Stimulated activated naive CD8-positive, alpha-beta T cell treated with anti-CD3 and anti-CD28 coated beads, Interleukin-15, Interleukin-2, amounts not matched to agents 100 U/mL and 50 U/mL, for 24 hours (primary cell): ENCODE measurements at places on chromosomes 16 and 17.

DNA sequence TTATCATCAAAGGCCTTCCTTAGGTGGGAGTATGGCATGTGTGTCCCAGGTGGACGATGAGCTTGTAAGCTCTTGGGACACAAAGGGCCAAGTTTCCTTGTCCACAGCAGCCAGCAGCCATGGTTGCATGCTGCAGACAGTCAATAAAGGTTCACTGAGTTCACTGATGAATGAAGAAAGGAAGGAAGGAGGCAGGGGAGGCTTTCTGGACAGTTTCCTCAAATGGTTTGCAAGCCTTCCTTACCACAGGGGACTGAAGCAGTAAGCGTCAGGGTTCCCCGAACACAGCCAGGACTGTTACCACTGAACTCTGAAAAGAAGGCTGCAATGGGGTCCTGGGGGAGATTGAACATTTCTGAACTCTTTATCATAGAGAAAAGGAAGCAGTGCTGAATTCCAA is 111.1 kb downstream of the GAS7 start:
- no peak for DNase-seq

GRCh38 chr17:66841328-66841727 is 6.4 kb downstream of the CACNG5 start:
- no peak for DNase-seq

DNA sequence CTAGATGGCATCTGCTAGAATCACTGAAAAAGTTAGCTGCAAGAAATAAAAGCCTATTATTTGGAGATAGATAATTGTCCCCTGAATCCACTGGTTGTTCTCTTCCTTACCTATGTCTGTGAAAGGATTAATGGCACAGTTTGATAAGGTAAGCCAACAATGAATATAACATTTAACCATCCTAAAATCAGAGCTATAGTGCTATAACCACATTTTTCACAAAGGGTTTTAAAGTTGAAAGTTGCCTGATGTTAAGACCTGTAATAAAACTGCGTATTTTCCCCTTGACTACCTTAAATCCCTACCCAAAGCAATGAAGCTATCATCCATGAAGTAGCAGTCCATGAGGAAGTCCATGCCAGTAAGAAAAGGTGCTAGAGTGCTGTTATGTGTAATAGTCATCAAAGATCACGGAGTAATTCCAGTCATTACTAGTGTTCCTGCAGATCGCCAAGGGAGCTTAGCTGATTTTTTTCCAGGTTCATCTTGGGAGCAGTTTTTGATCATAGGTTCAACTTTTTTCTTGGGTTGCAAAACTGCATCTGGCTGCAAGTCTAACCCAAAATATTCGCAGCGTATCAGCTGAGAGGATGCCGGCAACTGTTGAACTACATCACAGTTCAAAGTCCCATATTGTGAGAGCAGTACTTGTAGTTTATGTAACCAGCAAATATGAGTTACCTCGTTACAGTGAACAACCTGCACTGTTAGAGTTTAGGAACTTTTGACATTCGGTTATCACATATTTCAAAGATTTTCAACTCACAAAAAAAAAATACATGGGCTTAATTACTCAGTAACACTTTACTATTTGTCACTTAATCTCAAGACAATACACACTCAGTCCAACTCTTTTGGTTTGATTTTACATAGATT is 18.2 kb upstream of the RSL1D1 start:
- no peak for DNase-seq

GRCh38 chr16:10684511-10685151 is 10.1 kb downstream of the TEKT5 start:
- DNase-seq, result no peak

GRCh38 chr16:72590151-72590937 is 418.4 kb upstream of the PMFBP1 start:
- DNase-seq, result no peak

GRCh38 chr16:88793251-88793954 is 8.4 kb upstream of the PIEZO1 start:
- no peak for DNase-seq

GRCh38 chr17:64155751-64156544 is 26.0 kb upstream of the ERN1 start:
- no peak for DNase-seq

GRCh38 chr17:65668211-65668610 is 106.8 kb upstream of the AXIN2 start:
- no peak for DNase-seq

- no peak for DNase-seq
Observed at GRCh38 chr17:31582151-31582907, 190.9 kb downstream of the RAB11FIP4 start.

- DNase-seq, result peak; percentile 35
Observed at GRCh38 chr17:40063187-40063771, 514 bp downstream of the THRA start.

DNA sequence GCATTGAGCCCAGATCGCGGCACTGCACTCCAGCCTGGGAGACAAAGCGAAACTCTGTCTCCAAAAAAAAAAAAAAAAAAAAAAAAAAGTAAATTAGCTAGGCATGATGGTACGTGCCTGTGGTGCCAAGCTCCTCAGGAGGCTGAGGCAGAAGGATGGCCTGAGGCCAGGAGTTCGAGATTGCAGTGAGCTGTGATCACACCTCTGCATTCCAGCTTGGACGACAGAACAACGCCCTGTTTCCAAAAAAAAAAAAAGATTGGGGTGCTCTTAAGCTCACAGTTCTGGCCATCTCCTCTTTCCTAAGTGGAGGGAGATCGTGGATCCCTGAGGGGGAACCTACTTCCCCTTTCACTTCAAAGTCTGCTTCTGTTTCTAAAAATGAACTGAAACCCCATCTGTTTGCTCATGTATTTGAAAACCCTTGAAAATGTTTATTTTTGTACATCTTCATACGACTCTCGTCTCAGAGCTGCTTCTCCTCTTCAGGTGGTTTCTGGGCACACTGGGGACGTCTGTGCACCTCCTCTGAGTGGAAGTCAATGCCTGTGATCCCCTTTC is 138.8 kb downstream of the PRKCA start:
- DNase-seq, result no peak

- no peak for DNase-seq
Observed at GRCh38 chr16:78745108-78746019, 645.9 kb downstream of the WWOX start.

DNA sequence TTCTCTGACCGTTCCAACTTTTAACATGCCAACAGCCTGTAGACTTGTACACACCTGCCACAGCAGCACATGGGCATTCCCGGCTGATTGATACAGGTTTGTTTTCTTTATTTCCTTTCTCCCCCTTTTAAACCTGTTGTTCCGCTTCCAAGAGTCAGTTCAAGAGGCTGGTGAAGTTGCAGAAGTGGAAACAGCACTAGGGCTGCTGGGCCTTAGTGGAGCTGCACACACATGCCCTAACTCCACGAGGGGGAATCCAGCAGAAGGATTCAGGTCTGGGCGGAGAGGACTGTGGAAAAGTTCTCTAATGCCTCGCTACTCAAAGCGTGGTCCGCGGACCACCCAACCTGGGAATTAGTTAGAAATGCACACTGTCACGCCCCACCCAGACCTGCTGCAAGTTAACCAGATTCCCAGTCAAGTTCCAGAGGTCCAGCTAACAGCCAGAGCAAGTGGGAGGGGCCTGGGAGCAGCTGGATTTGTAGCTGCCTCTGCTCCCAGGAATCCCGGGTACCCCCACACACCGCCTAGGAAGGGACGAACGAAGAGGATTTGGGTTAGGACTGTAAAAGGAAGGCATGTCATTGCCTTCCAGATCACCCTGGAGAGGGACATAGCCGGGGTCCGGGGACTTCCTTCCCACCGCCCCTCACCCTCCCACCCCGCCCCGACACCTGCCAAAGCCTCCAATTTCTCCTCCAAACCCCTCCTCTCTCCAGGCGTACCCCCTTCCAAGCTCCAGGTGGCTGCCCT is 542 bp downstream of the SLC39A11 start:
- no peak for DNase-seq

GRCh38 chr17:8046929-8047768 is 8.3 kb downstream of the ALOX15B start:
- no peak for DNase-seq

DNA sequence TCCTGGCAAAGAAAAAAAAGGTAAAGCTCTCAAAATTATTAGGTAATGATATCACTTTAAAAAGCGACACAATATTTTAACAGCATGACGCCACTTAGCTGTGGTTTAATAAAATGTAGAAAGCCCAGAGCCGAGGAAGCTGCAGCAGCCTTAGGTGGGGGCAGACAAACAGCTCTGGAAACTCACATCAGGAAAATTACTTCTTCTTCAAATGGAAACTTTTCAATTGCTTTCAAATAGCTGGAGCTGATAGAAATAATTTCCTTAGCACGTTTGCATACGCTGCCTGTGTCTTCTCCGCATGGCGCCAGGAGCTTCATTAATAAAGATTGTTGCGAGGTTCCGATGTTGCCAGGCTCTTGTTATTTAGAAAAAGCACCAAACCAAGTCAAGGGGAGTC is 835.3 kb upstream of the EEF2KMT start:
- DNase-seq, result no peak

GRCh38 chr17:7838090-7839075 is 4.4 kb downstream of the KDM6B start:
- DNase-seq, result no peak

GRCh38 chr17:1616101-1616500 is 12.5 kb downstream of the SLC43A2 start:
- DNase-seq, result no peak

DNA sequence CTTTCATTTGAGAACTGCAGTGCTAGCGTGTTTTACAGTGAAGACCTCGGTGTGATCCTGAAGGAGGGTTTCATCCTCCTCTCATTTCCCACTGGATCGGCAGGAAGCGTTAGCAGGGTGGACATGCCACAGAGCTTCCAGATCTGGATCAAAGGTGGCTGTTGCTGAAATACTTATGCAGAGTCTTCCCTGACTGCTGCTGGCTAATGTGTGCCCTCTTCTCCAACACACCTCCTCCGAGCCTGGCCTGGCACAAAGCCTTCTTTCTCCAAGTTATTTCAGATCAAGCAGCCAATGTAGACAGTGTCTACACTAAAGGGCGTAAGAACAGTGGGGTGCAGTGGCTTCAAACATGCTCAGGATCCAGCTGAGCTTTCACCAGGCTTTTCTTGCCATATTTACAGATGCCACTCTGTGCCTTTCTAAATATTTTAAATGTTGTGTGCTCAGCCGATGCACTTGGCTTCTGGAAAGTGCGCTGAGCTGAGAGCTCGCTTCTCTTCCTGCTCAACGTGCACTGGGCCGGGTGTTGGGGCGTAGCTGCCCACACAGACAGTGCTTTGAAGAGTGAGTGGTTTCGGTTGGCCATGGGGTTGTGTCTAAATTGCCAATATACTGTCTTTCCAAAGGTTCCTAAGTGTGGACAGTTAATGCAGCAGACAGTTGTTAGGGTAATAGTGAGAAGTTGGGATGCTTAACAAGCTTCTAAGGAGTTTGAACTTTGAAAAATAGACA is 2.1 kb downstream of the ZNF750 start:
- no peak for DNase-seq

DNA sequence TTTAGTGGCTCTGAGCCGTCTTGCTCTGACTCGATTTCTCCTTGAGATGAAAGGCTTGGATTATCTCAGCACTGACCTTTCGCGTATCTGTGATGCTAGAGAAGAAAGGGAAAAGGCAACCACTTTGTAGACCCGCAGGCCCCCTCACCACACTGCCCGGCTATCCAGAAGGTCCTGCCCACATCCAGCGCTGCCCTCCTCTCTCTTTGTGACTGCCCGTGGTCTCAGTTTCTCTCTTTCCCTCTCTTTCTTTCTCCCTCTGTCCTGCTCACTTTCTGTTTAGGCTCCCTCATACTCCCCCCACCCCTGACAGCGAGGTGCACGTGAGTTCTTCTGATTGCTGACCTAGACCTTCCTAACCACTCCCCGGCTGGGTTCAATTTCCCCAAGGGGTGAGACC is 12.8 kb upstream of the TBX21 start:
- peak; percentile 65 for DNase-seq

GRCh38 chr16:85917959-85918358 is 19.0 kb downstream of the IRF8 start:
- no peak for DNase-seq

DNA sequence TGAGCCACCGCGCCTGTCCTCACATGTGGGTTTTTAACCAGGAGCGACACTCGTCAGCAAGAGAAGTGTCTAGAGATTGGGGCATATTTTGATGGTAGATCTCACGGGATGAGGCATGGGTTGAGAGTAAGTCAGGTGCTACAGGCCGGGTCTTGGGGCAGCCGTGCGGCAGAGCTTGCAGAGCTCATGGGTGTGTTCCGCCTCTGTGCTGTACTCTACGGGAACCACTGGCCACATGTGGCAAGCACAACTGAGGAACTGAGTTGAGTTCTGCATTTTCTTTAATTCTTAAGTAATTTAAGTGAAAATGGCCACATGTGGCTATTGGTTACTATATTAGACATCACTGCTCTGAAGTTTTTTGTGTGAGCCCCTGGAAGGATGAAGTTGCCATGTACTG is 9.6 kb downstream of the CLUAP1 start:
- no peak for DNase-seq

DNA sequence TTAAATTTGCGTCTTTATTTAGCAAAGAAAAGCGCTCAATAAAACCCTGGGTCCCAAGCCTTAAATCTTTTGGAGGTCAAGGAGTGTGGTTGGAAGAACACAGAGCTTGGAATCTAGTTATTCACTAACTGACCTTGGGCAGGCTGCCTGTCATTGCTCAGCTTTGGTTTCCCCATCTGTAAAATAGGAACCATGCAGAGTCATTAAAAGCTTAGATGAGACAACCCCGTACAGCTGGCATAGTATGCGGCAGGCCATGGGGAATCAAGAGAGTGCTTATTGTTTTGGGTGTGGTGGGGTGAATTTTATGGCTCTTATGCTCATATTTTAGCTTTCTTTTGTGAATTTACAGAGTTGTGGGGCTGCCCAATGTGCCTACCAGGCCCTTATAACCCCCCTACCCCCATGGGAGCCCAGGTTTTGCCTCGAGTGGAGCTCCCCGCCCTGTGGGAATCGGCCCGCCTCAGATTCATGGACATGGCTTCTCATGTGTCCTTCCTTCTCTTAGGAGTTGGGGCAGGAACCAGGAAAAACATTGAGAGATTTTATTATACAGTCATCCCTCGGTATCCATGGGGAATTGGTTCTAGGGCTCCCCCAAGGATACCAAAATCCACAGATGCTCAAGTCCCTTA is 113.5 kb downstream of the CLEC16A start:
- DNase-seq, result no peak

DNA sequence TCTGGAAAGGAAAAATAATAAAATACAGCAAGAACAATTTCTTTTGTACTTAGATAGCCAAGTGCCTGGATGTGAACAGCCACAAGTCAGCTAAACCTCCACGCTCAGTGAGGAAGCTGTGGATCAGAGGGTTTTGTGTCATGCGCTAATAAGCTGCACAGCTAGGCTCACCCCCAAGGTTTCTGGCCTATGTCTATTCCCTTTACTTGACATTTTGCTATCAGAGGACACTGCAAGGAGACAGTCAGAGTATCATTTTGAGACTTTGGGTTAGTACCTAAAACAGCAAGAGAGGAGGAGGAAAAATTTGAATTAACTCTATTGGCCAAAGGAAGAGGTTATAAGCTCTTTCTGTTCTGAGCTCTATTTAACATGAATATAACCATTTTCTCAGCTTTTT is 139.3 kb downstream of the KCNJ2 start:
- no peak for DNase-seq

- no peak for DNase-seq
Observed at GRCh38 chr16:5059386-5060072, 6.2 kb downstream of the C16orf89 start.

GRCh38 chr17:78438694-78439325 is 60.4 kb downstream of the PGS1 start:
- no peak for DNase-seq
